Chondrocyte (in vitro differentiated cells): ENCODE measurements at places on chromosomes 6 and 20. TPM values are rescaled to one million over a fixed set of nuclear protein-coding genes. Genes with fewer than 3 reads are reported as not detected.

The HLA-DQA1 gene
- total RNA-seq = not detected in 3 replicates

- DNase-seq = no peak
These were observed 318.2 kb upstream of the POU3F2 start for GRCh38 chr6:98516206-98516605.

- DNase-seq = no peak
These were observed 74.1 kb upstream of the SLC4A11 start for GRCh38 chr20:3312940-3313682.

DNA sequence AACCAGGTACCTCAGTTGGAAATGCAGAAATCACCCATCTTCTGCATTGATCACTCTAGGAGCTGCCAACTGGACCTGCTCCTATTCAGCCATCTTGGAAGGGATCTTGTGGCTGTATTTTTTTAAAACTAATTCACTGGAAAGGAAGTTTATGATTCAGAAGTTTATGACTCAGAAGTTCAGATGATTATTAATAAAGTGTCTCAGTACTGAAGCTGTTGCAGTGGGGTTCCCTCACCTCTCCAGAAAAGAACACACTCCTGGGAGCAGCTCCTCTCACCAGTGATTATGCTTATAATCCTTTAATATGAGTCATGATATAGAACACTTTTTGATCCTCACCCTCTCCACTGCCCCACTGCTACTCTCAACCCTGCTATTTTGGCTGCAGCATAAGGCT is 291.2 kb upstream of the HS3ST5 start:
- DNase-seq = no peak

GRCh38 chr20:7806831-7807230 is 133.4 kb downstream of the HAO1 start:
- no peak for DNase-seq

- DNase-seq = no peak
These were observed 98.9 kb downstream of the IRF4 start for GRCh38 chr6:490251-491037.

GRCh38 chr6:83838727-83839126 is 14.4 kb upstream of the RIPPLY2 start:
- no peak for DNase-seq

The MRAP2 gene
- 17.6 to 47.0 TPM (median 19.5 TPM) in 3 replicates for total RNA-seq

GRCh38 chr6:143555582-143555981 is 44.1 kb upstream of the FUCA2 start:
- DNase-seq = no peak

The RAMACL gene
- total RNA-seq = 1.7 to 4.8 TPM (median 2.4 TPM) in 3 replicates

- no peak for DNase-seq
These were observed 378.8 kb downstream of the QKI start for GRCh38 chr6:163793011-163793983.

- DNase-seq = no peak
These were observed 128.9 kb downstream of the CD164 start for GRCh38 chr6:109253366-109253765.

The CENPW gene
- 11.5 to 17.0 TPM (median 12.1 TPM) in 3 replicates for total RNA-seq

DNA sequence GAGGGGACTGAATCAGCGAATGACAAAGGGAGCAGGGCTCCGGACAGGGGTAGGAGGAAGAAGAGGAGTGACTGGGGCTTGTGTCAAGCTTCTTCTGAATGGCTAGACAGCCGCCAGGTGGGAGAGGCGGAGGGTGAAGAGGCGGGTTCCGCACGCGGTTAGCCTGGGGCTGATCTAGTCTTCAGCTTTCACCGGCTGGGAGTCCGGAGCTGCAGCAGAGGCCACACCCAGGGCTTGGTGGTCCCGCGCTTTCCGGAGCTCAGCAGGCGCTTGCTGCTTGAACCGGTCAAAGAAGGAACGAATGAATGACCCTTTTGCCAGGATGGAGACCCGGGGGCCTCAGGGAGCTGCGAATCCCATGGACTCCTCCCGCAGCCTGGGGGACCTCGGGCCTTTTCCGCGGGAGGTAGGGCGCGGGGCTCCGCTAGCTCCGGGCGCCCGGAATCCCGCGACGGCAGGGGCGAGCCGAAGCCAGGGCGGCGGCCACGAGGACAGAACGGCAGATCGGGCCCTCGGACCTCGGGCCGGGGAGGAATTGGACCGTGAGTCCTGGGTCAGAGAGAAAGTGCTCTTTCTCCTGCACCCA is at the start of gene C6orf141:
C6orf141 (plus strand) TSS at position 177 of the 586 bp plus-strand sequence; CDS start at position 302, 125 bp downstream.
- no peak for DNase-seq
